HAP-1 (cell line): ENCODE measurements at places on chromosomes 11 and 22.

DNA sequence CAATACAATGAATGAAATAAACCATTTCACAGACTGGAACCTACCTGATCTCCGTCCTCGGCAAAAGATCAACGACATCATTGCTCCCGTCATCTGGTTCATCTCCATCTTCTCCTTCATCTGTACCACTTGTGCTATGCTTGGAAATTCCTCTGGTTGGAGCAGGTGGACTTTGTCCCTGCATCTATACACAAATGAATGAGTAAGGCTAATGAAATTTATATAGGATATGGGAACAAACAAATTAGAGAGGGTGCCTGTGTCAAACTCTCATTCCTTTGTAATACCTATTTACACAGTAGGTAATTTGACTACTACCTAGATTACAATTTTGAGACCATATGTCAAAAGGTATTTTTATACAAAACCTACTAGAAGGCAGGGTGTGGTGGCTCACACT lies 59.4 kb downstream of the F2 start:
- DNase-seq = no peak

DNA sequence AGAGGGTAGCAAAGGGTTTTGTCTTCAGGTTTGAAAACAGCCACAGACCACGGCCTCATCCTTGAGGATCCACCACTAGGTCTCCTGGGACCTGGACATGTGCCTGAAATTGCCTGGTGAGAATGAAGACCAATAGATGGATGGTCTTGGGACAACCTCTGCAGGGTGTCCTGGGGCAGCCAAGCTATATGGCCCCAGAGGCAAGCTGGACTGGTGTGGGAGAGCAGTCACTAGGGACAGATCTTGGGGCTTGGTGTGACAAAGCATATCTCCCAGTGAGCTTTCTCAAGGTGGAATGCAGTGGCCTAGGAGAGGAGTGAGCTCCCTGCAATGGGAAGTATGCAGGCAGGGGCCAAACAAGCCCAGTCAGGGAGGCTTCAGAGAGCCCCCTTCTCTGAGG lies 13.6 kb downstream of the P2RY6 start:
- DNase-seq = no peak

- no peak for DNase-seq
Observed at GRCh38 chr11:114623720-114624119, 28.1 kb upstream of the NXPE4 start.

- no peak for DNase-seq
Observed at GRCh38 chr11:118396097-118396501, 5.3 kb upstream of the ATP5MG start.

DNA sequence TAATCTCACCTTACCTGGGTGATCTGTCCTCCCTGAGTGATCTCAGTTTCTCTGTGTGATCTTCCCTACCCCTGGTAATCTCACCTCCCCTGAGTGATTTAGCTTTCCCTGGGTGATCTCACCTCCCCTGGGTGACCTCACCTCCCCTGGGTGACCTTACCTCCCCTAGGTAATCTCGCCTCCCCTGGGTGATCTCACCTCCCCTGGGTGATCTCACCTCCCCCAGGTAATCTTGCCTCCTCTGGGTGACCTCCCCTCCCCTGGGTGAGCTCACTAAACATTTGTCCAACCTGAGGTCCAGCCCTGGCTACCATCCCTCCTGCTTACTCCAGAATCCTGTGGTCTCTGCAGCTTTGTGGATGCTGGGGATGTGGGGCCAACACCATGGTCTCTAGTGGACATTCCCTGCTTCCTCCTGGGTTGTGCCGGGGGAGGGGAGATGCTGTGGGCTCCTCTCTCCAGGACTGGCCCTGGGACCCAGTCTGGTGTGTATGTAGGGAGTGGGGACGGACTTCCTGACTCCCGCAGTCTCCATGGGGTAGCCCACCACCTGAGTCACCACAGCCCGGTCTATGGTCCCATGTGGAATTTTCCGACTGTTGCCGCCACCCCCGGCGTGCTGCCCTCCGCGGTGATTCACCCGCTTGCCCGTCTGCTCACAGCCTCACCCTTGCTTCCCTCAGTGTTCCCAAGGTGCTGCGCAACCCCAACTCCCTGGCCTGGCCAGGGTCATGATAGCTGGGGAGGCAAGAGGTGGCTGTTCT lies 9.9 kb downstream of the LSP1 start:
- DNase-seq = no peak
